ENCODE measurements at places on chromosomes 7 and 10. TPM values are rescaled to one million over a fixed set of nuclear protein-coding genes. Genes with fewer than 3 reads are reported as not detected.
A peak's percentile ranks its signal among the peaks of the same experiment; 100 is the strongest.

Gene JCAD
- polyA plus RNA-seq: 4.7 TPM

Gene C10orf67
- polyA plus RNA-seq: 0.01 TPM

Gene GFRA1
- polyA plus RNA-seq: 4.6 TPM

Gene NFE2L3
- polyA plus RNA-seq: 1.1 TPM

Gene NUDT13
- polyA plus RNA-seq: 0.69 TPM

Gene SH2B2
- polyA plus RNA-seq: 27.3 TPM

Gene SLC13A4
- 0.01 TPM for polyA plus RNA-seq

Gene WNT2
- 0.03 TPM for polyA plus RNA-seq

Gene KLF14
- 1.3 TPM for polyA plus RNA-seq

Gene CHN2
- 1.2 TPM for polyA plus RNA-seq

Gene GSDME
- polyA plus RNA-seq: 4.9 TPM

Gene VDAC2
- 391 TPM for polyA plus RNA-seq

Gene NDUFB8
- polyA plus RNA-seq: 383 TPM

Gene PDE1C
- 0.20 TPM for polyA plus RNA-seq

Gene OPALIN
- 0.17 TPM for polyA plus RNA-seq

Gene HOXA4
- polyA plus RNA-seq: 20.8 TPM

Gene UCN3
- polyA plus RNA-seq: not detected

Gene LIPJ
- 0.06 TPM for polyA plus RNA-seq

Gene GHRHR
- 0.16 TPM for polyA plus RNA-seq

DNA sequence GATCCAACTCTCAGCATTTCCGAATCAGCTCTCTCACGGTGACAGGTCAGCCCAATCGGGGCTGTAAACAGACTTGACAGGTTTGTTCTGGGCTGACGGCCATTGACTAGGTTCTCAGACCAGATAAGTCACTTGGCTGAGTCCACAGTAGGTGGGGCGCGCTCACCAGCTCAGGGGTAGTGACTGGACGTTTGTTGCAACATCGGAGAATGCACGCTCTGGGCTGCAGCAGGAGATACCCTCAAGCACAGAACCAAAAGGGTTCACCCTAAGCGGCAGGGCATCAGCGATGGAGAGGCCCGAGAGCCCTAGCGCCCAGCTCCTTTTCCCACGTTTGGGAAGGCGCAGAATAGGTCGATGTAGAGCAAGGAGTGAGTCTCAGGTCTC is 1.8 kb downstream of the KLLN start:
- DNase-seq: peak; percentile 86

- no peak for DNase-seq
Measured at GRCh38 chr7:149238051-149238450, 1.4 kb upstream of the ZNF212 start.

DNA sequence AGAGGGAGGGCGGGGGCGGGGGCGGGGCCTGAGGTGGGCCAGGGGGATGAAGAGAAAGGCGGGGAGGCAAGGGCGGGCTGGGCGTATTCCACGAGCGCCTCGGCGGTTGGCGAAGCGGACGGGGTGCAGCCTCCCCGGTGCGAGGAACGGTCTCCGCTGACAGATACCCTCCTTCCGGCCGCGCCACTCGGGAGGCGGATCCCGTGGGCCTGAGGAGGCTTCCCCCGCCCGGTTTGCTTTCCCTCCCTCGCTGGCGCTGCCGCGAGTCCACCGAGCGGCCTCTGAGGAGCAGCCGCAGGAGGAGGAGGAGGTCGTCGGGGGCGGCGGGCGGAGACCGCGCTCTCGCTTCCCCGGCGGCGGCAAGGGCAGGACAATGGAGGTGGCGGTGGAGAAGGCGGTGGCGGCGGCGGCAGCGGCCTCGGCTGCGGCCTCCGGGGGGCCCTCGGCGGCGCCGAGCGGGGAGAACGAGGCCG is at the start of gene TRIM24:
TRIM24 (plus strand) TSS at position 84 of the 473 bp plus-strand sequence; CDS start at position 374, 290 bp downstream.
- peak; percentile 99 for DNase-seq

- no peak for DNase-seq
Measured at GRCh38 chr7:34227525-34227924, 322.2 kb downstream of the BMPER start.

DNA sequence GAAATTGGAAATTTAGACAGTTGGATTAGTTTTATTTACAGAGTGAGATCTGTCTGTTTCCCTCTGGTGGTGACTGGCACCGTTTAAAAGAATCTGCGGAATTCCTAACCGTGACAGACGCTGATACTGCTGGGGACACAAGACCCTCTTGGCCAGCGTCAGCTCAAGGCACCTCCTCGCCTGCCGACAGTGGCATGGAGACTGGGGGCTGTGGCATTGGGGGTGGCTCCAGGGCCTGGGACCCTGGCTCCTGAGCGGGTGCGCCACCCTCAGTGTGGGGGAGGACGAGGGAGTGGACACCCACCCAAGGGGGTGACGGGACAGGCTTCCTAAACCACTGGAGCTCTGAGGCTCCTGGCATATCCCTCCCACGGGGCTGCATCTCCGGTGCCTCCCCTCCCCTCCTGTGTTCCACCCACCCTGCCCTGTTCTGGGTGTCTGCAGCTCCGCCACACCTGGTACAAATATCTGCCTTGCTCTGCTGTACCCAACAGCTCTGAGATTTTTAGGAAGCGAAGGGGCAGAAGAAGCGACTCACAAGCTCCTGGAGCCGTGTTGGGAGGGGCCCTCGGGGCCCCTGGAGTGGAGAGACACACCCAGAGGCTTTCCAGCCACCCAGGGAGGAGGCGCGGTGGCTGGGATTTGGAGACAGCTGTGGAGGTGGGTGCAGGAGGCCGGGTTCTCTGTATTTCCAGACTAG is 178.7 kb downstream of the DNAJB6 start:
- peak; percentile 34 for DNase-seq

DNA sequence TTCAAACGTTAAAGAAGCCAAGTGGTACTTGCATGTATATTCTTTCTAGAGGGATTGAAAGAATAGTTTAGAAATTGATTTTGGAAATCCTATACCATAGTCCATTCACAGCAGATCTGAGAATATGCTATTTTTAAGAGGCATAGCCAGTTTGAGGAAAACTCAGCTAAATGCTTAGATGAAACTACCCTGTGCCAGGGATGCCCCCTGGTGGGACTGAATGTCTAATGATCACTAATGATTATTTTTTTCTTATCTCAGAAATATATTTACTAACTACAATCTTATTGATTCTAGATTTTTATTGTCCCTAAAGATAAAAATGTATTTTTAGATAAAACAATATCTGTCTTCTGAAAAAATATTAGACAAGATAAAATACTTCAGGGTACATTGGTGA is 844.9 kb upstream of the PHF14 start:
- DNase-seq: no peak

- no peak for DNase-seq
Measured at GRCh38 chr7:2814946-2815874, 28.9 kb downstream of the GNA12 start.

- no peak for DNase-seq
Measured at GRCh38 chr10:17206210-17206709, 4.8 kb upstream of the TRDMT1 start.

GRCh38 chr7:156514851-156515250 is 125.7 kb upstream of the RNF32 start:
- no peak for DNase-seq

DNA sequence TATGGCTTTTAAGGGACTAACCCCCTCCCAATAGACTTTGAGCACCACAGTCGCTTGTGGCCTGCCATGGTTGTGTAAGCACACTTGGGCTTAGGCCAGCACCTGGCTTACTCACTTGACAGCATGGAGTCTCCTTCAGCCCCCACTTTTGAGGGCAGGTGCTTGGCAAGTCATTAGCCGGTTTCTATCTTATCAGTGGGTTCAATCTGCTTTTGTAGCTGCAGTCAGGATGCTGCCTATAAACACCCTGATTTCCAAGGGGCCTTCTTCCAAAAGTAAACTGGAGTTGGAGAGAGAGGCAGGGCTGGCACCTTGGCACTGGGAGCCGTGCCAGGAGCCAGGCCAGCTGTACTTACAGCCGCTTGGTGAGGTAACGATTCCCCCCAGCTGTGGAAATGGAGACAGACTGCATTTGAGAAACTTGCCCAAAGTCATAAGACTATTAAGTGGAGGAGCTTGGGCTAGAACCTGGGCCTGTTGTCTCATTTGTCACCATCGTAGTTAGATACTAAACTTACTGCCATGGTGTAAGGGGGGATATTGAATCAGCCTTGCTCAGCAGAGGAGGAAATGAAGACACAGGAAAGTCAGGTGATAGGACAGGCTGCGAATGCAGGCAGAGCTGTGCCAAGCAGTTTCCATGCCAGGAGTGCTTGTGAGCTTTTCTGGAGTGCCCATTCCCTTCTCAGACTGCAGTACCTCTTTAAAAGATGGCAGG is 92.2 kb upstream of the EFCAB10 start:
- DNase-seq: peak; percentile 77

DNA sequence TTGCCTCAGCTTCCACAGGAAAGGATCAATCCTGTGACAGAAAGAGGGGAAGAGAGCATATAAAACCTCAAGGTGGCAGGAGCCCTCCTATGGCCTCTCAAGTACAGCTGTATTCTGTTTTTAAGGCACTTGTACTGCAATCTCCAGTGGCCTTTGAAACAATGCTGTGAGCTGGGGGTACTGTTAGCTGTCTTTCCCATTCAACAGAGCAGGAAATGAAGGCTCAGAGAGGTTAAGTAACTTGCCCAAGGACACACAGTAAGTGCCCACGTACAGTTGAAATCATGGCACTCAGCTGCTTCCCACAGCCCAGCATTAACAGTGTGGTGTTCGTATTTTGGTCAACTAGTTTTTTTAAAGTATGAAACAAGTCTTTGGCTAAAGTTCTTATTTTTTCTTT is 34.0 kb downstream of the DUSP5 start:
- DNase-seq: no peak

DNA sequence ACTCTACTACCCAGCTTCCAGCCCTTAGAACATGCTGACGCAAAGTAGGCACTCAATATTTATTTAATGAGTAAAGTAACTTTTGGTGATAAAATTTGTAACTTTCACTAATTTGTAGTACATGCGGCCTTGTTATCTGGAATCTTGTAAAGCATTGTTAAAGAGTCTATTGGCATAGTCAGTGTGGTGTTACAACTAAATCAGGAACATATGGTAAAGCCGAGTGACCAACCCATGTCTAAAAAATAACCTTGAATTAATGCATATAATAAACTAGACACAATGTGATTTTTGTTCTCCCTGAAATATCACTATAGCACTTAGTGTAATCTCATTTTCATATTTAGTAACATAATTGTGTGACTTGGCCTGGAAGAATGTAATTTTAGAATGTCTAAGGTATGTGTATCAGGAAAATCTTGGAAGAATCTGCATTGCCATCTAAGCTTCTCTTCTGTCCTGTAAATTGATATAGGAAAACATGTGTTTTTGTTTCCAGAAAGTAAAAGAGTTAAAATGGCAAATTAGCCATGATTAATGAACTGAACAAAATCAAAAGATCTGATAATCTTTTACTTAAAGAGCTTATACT is 256.7 kb upstream of the GNAI1 start:
- DNase-seq: no peak

- no peak for DNase-seq
Measured at GRCh38 chr10:28806488-28806941, 129.2 kb downstream of the BAMBI start.

- DNase-seq: no peak
Measured at GRCh38 chr7:24381894-24382505, 98.0 kb downstream of the NPY start.

GRCh38 chr7:24026351-24026750 is 257.6 kb upstream of the NPY start:
- DNase-seq: no peak

GRCh38 chr7:69335331-69335730 is 262.9 kb upstream of the AUTS2 start:
- no peak for DNase-seq

GRCh38 chr10:61554925-61555324 is 101.7 kb upstream of the TMEM26 start:
- no peak for DNase-seq

GRCh38 chr7:129993275-129993674 is 40.5 kb upstream of the UBE2H start:
- DNase-seq: no peak

DNA sequence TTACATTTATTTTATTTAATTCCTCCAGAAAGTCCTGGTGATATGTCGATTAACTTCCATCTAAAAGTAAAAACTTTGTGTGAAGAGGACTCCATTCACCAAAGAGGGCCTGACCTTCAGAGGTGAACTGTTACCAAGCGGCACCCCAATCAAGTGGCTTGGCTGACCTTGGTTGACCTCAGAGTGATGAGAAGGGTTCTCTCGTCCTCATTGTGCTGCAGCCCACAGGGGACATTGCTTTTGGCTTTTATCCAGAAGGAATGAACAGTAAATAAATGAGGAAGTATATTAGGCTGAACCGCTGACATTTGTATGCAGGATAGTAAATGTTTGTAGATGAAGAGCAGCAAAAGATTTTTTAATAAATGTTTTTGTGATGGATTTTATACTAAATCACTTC is 172.4 kb upstream of the MKI67 start:
- no peak for DNase-seq

DNA sequence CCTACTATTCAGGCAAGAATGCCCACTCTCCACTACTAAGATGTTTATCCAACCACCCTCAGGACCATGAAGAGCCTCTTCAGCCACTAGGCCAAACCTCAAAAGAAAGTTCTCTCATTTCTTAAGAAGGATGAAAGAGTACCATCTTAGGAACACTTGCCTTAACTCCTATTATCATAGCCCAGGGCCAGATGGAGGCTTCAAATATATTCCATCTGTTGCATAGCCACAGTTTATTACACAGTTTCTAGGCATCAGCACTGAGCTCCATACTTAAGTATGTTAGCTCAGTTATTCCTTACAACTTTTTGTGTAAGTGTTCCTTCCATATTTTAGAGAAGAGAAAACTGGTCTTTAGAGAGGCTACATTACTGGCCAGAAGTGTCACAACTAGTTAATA is 37.4 kb upstream of the YAE1 start:
- DNase-seq: no peak

Data from psoas muscle (tissue), 8 donors.